ENCODE measurements at places on chromosomes 5 and 9. TPM values are rescaled to one million over a fixed set of nuclear protein-coding genes. Genes with fewer than 3 reads are reported as not detected.

- H3K4me1 ChIP-seq: no peaks in the 10 kb centered on the region
- no peak for DNase-seq
- no peak overlapping the region for H3K4me3 ChIP-seq
- no peak overlapping the region for H3K27ac ChIP-seq
- H3K27me3 ChIP-seq: no peaks in the 10 kb centered on the region
Measured at GRCh38 chr9:136075134-136075841, 19.8 kb downstream of the NACC2 start.

- no peaks in the 10 kb centered on the region for H3K27me3 ChIP-seq
- H3K4me1 ChIP-seq: 0 out of 2 replicates have a peak, but pooled peaks cover 4% of the 10 kb centered on the region
- H3K27ac ChIP-seq: no peak overlapping the region
- H3K4me3 ChIP-seq: no peak overlapping the region
- no peak for DNase-seq
- no peaks in the 10 kb centered on the region for H3K36me3 ChIP-seq
Measured at GRCh38 chr5:96903300-96903699, 27.0 kb downstream of the ERAP2 start.

DNA sequence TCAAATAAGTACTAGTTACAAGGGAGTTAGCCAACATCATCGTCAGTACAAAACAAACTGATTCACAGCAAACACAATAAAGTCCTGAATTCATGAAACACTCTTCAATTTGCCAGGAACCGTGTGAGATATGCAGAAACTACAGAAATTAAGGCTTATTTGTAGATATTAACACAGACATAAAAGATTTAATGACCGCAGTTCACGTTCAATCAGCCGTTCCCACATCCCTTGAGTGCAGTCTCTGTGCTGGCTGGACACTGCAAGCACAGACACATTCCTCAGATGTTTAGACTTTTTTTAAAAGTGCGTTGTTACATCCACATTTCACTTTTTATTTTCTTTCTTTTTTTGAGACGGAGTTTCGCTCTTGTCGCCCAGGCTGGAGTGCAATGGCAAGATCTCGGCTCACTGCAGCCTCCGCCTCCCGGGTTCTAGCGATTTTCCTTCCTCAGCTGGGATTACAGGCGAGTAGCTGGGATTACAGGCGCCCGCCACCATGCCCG, 566 bp upstream of the CEP78 start:
- no peak for DNase-seq
- H3K36me3 ChIP-seq: no peaks in the 10 kb centered on the region
- peak overlapping the region; percentile 54 for H3K4me3 ChIP-seq
- H3K4me1 ChIP-seq: no peaks in the 10 kb centered on the region
- no peaks in the 10 kb centered on the region for H3K27me3 ChIP-seq

DNA sequence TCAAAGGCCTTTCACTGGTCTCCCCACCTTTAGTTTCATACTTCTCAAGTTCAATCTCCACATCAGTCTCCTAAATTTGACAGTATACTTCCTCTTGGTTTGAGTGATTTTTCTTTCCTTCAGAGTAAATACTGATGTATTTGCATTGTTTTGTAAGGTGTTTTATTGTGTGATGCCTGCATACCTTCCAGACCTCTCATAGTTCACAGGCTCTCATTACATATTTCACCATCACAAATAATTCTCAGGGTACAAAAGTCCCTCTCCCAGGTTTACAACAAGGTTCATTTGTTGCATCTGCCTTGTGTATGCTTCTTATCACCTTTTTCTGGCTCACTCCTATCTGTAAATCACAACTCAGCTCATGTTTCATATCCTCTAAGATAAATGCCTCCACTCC, 22.2 kb upstream of the TUSC1 start:
- peak; percentile 0 for DNase-seq
- H3K27me3 ChIP-seq: no peaks in the 10 kb centered on the region
- H3K4me3 ChIP-seq: no peak overlapping the region
- no peaks in the 10 kb centered on the region for H3K4me1 ChIP-seq
- no peaks in the 10 kb centered on the region for H3K36me3 ChIP-seq

DNA sequence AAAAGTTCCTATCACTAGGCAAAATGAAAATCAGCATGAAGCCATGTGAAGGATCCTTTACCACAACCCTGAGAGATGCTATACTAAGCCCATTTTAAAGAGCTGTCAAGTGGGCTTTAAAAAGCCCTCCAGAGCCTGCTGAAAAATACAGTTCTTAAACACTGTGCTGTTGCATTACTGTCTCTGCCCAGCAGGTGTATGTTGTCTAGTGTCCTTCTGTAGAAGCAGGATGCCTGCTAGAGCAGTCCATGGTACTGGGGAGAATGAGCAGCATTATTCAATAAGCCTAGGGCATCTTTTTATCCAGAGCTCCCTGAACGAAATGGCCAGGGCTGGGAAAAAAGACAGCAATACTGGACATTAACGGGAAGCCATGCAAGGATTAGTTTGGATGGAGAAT, 126.2 kb upstream of the PLCXD3 start:
- peaks cover 32% of the 10 kb centered on the region for H3K4me1 ChIP-seq
- no peak overlapping the region for H3K27ac ChIP-seq
- DNase-seq: peak; percentile 36
- no peaks in the 10 kb centered on the region for H3K36me3 ChIP-seq
- no peak overlapping the region for H3K4me3 ChIP-seq

DNA sequence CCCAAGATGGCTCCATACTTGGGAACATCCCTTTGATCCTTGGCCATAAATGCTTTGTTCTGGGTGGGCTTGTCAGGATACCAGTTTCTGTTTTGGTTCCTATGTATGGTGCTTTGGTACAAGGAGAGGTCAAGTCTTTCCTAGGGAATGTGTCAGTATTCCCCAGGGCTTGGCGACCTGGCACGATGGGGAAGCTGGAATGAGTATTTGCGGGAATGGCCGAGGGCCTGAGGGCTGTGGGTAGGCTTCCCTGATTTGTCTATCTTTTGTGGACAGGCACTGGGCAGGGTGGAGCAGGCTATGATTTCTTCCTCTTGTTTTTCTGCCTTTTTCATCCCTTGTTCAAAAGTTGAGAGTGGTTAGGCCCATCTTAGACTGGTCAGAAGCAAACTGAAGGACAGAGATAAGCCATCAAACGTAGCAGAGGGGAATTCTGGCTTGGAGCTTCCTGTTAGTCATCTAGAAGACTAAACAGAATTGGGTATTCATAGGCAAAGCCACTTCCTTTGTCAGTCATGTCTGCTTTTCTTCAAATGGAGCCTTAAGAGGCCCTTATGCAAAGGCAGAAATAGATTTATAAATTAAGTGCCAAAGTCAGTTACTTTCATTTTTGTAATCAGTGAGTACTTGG, 13.7 kb downstream of the DOCK2 start:
- no peak for DNase-seq
- H3K36me3 ChIP-seq: no peaks in the 10 kb centered on the region
- H3K4me1 ChIP-seq: no peaks in the 10 kb centered on the region
- H3K27me3 ChIP-seq: no peaks in the 10 kb centered on the region

Gene FOXI1
- total RNA-seq: 0.14 TPM

GRCh38 chr5:149383399-149383798, 4.3 kb upstream of the IL17B start:
- H3K36me3 ChIP-seq: no peaks in the 10 kb centered on the region
- H3K27ac ChIP-seq: no peak overlapping the region
- DNase-seq: no peak
- no peaks in the 10 kb centered on the region for H3K27me3 ChIP-seq
- H3K4me3 ChIP-seq: no peak overlapping the region

DNA sequence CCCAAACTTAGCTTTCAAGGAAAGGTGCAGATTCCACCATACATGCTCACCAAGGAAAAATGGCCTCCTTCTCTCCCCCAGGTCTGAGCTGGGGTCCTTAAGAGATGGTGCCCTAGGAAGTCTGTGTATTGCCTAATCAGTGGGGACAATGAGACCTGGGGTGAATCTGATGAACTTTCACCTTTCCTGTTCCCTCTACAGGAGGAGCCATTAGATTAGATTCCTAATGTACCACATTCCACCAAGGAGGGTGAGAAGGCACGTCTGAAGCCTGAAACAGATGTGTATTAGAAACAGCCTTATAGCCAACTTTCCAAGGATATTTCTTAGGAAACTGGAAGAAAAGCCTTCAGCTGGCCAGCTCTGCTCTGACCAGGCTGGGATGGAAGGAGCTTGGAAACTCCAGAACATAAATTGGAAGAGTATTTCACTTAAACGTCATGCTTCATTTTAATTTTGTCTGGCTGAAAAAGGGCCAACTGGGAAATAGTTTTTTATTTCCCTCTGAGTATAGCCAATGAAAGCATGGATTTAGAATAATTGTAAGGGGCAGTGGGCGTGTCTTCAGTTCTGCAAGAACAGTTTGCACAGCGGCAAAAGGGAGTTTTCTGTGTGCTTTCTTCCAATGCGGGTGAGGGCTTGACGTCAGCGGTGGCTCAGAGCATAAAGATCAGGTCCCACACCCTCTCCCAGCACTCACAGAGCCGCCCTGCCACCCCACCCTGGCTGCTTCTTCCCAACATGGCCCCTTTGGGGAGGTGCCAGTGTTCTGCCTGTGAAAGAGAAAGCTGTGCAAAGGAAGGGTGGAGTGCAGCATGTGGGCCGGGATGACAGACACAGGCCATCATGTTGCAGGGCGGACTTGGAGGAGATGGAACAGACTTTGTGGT, 210.9 kb downstream of the ESM1 start:
- H3K27ac ChIP-seq: no peak overlapping the region
- H3K27me3 ChIP-seq: no peaks in the 10 kb centered on the region
- no peak for DNase-seq
- H3K4me1 ChIP-seq: no peaks in the 10 kb centered on the region

Gene KIF4B
- total RNA-seq: 0.14 TPM

DNA sequence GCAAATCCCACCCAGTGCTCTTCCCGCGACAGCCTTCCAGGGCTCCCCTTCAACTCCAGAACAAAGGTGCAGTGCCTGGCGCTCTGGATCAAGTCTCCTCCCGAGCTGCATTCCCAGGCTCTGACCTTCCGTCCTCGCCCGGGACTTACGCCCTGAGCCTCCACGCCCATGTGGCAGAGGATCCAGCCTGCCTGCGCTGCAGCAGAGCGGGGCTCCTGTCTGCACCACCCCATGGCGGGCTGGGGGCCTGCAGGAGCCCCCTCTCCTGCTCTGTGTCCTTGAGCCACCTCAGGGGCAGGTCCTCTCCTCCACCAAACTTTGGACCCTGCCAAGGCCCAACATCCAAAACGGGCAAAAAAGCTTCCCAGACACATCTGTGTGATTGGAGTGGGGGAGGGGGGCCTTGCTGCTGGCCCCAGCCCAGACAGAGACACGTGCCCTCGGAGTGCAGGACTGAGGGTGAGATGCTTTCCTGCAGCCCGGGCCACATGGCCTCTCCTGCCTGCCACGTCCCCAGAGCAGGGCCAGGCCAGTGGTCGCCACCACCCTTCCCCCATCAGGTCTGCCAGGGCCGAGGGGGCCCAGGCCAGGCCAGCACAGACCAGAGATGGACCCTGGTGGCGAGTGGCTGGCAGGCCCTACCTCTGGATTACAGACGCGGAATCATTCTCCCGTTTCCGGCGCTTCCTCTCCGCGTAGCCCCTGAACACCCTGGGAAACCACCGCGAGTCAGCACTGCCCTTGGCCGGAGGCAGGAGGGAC, 4.4 kb downstream of the NSMF start:
- H3K36me3 ChIP-seq: peaks cover 8% of the 10 kb centered on the region
- H3K4me3 ChIP-seq: no peak overlapping the region
- DNase-seq: no peak
- no peak overlapping the region for H3K27ac ChIP-seq

DNA sequence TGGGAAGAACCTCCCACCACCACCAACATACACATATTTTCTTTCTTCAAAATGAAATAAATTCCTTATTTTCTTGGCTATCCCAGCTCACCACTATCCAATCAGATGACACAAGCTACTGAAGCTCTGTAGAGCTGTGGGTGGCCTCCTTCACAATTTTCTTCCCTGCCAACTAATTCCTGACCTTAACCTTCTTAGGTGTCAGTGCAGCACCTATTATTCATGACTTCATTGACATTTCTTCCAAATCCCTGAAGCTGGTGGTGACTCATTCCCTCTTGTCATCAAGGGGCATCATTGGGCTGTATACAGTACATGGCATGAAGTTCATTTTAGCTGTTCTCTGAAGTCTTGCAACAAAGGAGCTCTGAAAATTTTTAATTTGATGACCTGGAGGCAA, 42.0 kb upstream of the ADRA1B start:
- no peak for DNase-seq
- H3K4me3 ChIP-seq: no peak overlapping the region
- no peaks in the 10 kb centered on the region for H3K36me3 ChIP-seq
- H3K27me3 ChIP-seq: no peaks in the 10 kb centered on the region
- H3K4me1 ChIP-seq: no peaks in the 10 kb centered on the region

GRCh38 chr9:81671880-81672280, 17.5 kb downstream of the TLE1 start:
- no peak overlapping the region for H3K4me3 ChIP-seq
- H3K36me3 ChIP-seq: no peaks in the 10 kb centered on the region
- no peak overlapping the region for H3K27ac ChIP-seq

DNA sequence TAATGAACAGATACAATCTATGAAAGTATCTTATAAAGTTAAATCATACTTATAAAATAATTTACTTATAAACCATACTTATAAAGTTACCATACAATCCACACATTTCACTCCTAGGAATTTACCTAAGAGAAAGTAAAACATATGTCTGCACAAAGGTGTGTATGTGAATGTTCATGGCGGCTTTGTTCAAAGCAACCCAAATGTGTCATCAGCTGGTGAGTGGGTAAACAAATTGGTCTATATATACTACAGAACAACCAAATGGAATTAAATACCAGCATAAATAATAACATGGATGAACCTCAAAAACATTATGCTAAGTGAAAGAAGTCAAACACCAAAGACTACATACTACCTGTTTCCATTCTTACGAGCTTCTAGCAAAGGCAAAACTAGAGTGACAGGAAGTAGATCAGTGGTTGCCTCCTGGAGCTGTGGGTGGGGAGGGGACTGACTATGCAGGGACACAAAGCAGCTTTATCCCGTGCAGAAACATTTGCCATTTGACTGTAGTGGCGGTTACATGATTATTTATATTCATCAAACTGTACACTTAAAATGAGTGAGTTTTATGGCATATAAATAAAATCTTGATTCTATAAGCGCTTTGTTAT, 10.6 kb downstream of the TRAF1 start:
- H3K4me1 ChIP-seq: no peaks in the 10 kb centered on the region
- H3K36me3 ChIP-seq: no peaks in the 10 kb centered on the region
- no peak for DNase-seq
- no peak overlapping the region for H3K27ac ChIP-seq
- no peaks in the 10 kb centered on the region for H3K27me3 ChIP-seq

GRCh38 chr9:99108131-99108530, 3.2 kb downstream of the TGFBR1 start:
- no peaks in the 10 kb centered on the region for H3K4me1 ChIP-seq
- DNase-seq: no peak
- no peaks in the 10 kb centered on the region for H3K27me3 ChIP-seq
- H3K36me3 ChIP-seq: no peaks in the 10 kb centered on the region
- H3K4me3 ChIP-seq: no peak overlapping the region
